ENCODE measurements at places on chromosomes 1 and 21.

DNA sequence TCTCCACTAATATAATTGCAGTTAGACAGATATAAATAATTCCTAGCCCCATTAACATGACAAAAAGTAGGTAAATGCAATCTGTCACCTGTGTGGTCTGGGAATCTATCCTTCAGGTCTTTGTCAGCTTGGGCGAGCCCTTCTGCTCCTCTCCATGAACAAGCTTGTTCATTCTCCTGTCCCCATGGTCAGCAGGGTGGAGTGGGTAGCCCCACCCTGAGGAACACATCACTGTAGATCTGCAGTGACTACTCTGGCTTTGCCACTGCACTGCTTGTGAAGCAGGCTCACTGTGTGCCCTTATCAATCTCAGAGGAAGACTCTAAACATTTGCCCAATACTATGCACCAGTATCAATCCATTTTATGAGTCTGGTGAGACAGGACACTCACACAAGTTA is 279.0 kb downstream of the MATN1 start:
- DNase-seq: no peak

DNA sequence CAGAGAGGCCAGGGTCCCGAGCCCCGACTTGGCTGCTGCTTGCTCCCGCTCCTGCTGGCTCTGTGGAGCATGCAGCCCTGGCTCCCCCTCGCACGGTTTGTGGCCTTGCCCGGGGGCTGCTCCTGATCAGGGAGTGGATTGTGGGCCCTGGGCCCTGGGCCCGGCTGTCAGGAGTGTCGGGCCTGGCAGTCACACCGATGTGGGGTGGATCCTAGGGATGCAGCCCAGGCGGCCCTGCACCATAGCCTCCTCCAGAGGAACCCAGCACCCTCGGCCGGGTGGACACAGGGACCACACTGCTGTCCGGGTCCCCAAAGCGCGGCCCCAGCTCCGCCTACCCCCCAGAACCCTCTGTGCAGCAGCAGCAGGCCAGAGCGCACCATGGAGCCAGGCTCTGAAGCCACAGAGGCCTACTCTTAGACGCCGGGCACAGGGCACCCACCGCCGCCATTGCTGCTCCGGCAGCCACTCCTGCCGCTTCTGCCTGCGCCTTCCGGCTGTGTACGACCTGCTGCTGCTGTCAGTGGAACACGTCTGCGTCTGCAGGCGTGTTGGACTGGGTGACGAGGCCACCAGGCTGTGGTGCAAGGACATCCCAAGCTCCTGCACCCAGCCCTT is 9.4 kb downstream of the SLX9 start:
- no peak for DNase-seq

DNA sequence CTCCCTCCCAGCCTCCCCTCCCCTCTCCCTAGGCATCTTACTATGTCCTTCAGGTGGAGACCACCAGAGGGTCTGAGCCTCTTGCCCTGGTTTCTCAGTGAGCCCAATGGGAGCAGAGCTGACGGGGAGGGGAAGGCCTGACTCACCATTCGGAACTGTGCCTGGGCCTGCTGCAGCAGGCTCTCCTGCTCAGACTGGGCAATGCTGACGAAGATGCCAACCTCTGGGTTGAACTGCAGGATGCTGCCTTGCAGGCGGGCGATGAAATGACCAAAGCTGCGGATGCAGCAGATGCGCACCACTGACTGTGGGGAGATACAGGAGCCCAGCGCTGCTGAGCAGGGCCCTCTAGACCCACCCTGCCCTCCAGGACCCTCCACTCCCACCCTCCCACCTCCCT is 11.0 kb upstream of the PAQR6 start:
- DNase-seq: no peak

DNA sequence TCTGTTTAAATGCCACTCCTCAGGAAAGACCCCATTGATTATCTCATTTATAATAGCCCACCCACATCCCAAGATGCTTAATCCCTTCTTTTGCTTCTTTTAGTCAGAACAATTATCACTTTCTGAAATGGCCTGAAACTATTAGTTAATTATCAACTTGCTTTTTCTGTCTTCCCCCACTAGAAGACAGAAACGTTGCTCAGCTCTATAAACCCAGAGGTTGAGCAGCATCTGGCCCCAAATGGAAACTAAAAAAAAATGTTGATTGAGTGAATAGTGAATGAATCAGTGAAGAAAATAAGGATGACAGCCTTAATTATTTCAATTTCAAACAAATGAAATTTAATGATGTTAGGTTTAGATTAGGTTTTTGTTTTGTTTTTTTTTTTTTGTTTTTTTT is 38.2 kb upstream of the PIGC start:
- DNase-seq: no peak

DNA sequence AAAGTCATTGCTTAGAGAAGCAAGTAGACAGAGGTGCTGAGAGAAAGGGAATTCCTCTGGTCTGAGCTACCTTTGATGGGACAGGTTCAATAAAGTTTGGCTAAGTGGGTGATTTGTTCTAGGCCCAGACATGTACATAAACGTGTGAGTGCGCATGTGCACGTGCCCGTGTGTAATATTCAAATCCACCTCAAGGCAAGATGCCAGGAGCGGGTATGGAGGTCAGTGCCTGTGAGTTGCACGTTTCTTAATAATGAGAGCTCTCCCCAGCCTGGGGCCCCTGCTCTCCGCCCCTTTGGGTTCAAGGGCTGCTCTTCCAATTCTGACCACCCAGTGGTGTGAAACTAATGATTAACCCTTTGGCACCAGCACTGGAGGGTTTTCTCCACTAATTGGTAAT is 53.8 kb upstream of the LMO4 start:
- no peak for DNase-seq

- DNase-seq: no peak
Measured at GRCh38 chr1:13722808-13723360, 22.9 kb downstream of the PRDM2 start.

DNA sequence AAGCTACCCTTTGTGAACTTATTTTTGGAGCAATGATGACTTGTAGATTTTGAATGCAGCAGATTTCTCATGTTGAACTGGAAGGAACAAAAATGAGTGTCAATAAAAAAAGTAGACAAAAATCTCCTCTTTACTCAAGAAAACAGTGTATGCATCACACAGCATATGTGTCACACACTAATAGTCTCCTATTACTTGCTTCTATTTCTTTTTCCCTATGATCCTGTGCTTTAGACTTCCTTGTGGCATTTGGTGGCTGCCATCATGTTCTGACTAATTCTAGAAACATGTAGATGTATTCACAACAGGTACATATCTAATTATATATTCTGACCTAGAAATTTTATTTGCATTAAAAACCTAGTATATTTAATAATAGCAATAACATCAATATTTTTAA is 14.3 kb downstream of the RC3H1 start:
- DNase-seq: no peak

GRCh38 chr1:12370333-12370975 is 140.6 kb downstream of the VPS13D start:
- no peak for DNase-seq

DNA sequence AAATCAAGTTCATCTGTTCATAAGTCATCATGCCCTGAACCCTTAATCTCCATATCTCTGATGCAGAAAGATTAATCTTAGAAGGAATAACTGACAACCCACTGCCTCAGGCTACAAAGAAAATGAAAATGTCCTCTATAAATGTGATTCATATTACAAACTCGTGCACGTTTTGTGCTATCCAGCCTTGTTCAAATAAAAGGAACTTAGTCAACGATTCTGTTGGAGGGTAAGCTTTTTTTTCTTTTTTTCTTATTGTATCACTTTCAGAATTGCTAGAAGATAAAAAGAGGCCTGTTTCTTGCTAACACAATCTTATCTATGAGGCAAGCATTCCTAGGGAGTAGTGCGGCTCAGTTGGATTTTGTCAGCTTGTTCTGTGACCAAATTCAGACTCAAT is 228.4 kb downstream of the TM2D1 start:
- no peak for DNase-seq

DNA sequence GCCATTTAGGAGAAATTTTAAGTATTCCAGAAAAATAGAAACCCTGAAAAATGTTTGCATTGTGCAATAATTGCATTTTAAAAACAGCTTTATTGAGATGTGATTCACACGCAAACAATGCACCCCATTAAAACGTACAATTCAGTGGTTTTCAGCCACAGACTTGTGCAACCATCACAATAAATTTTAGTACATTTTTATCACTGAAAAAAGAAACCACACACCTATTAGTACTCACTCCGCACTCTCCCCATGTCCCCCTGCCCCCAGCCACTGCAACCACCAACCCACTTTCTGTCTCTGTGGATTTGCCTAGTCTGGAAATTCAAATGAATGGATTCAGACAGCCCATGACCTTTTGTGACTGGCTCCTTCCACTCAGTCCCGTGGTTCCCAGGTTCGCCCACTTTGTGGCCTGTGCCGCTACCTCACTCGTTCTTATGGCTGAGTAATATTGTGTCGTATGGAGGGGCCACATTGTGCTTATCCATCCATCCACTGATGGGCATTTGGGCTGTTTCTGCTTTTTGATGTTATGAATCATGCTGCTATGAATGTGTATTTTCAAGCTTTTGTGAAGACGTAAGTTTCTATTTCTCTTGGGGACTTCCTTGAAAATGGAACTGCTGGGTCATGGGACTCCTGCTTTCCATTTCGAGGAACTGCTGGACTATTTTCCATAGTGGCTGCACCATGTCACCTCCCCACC is 147.7 kb upstream of the ARHGEF16 start:
- DNase-seq: no peak

DNA sequence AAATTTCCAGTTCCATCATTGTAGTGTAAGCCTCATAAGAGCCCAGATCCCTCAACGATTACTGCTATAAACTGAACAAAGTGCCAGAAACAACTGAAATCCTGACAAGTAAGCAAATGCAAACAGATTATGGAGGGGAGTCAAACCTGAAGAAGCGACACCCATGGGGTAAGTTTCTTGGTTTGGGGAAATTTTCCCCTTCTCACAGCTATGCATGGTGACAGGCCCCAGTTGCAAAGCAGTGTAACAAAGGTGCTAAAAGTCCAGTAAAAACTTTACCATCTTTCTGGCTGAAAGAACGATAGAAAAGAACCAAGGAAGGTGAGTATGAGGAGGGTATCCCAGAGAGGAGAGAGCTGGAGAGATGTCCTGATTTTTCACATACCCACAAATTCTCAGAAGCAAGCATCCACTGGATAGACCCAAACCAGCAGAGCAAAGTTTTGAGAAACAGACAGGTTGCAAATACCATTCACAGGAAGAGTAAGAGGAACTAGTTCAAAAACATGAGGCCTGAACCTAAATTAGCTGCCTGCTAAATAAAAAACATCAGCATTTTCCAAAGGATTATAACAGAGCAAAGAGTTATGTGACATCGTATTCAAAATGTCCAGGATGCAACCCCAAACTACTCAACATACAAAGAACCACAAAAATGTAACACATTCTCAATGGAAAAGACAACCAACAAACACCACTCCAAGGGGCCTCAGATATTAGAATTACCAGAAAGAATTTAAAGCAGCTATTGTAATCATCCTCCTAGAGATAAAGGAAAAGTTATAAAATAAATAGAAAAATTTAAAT is 14.5 kb downstream of the SCYL3 start:
- DNase-seq: no peak

DNA sequence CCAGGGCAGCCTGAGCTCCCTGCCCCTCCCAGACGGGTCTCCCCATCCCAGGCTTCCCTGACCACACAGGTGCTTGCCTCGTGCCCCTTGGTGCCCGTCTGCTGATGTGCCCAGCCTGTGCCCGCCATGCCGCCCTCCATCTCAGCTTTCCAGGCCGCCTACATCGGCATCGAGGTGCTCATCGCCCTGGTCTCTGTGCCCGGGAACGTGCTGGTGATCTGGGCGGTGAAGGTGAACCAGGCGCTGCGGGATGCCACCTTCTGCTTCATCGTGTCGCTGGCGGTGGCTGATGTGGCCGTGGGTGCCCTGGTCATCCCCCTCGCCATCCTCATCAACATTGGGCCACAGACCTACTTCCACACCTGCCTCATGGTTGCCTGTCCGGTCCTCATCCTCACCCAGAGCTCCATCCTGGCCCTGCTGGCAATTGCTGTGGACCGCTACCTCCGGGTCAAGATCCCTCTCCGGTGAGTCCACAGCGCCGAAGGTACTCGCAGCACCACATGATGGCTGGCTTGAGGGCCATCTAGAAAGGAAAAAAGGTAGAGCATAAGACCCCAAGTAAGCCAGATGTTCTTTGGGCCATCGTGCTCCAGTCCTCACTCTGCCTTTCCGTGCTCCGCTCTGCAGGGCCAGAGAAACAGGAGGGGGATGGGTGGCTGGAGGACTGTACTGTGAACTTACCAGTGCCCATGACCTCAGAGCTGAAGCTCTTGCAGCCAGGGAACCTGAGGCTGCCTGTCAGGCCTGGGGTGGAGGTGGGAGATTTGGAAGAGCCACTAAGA is 1.4 kb downstream of the ADORA1 start:
- DNase-seq: no peak

GRCh38 chr1:8284127-8284526 is 33.8 kb upstream of the SLC45A1 start:
- DNase-seq: no peak

DNA sequence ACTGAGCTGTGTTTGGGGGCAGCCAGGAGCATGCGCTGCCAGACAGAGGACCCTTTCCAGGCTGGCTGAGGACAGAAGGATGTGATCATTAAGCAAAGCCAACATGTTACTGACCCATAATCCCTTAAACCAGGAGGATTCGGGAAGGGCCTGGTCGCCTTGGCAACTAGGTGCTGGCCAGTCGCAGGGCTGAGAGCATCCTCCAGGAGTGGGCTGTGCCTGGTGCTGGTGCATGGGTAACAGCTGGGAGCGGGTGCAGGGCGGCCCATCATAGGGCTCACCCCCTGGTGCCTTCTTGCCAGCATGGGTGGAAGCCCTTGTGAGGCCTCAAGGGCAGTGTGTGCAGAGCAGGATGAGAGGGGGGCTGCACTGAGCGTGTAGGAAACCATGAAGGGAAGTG is 17.2 kb downstream of the CDK18 start:
- no peak for DNase-seq

DNA sequence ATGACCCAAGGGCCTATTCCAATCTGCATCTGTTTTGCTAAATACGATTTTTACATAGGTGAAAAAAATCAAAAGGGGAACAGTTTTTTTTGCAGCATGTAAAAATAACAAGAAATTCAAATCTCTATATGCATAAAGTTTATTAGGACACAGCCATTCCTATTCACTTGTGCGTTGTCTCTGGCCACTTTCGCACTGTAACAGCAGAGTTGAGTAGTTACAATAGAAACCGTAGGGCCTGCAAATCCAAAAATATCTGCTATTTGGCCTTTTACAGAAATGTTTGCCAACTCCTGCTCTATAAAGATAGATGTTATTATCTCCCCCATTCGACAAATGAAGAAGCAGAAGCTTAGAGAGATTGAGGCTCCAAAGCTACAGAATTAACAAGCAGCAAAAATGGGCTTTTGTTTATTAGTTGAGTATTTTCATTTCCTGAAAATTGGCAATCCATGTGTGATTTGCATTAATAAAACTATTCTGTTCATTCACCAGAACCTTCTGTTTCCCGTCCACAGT is 5.5 kb downstream of the DYNLT5 start:
- DNase-seq: no peak

DNA sequence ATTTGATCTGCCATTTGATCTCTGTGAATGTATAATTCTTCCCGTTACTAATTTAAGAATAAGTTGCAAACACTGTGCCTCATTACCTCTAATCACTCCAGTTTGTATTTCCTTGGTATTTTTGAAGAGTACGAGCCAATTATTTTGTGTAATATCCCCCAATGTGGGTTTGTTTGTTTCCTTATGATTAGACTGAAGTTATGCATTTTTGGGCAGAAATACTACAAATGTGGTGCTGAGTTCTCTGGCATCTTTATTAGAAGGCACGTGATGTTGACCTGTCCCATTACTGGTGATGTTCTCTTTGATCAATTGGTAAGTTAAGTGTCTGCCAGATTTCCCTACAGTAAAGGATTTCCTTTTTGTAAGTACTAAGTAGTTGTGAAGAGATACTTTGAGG is 10.3 kb downstream of the MIXL1 start:
- no peak for DNase-seq

All from CD4-positive, alpha-beta T cell treated with Interleukin-1 beta for 1 hour (primary cell).